Colonic mucosa (tissue), 4 donors: ENCODE measurements at places on chromosomes 7 and 10.

DNA sequence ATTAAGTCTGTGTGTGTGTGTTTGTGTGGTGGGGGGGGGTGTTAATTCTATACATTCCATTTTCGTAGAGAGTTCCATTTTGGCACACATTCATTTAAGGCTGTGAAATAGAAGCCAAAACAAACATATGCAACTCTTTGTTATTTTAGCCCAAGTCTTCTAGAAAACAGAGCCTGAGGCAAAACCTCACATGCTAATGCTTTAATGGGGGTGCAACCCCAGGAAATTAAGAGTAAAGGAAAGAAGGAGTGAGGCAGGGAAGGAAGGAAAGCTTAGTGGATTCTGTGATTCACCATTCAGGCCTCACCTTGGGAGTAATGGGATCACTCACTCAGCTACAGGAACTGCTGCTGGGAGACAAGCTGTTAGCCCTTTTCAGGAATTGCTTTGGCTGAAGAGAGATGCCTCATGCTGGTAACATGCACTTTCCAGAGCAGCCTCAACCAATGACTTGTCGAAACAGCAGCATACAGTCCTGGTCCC lies 73.0 kb upstream of the CTTNBP2 start:
- DNase-seq = no peak

DNA sequence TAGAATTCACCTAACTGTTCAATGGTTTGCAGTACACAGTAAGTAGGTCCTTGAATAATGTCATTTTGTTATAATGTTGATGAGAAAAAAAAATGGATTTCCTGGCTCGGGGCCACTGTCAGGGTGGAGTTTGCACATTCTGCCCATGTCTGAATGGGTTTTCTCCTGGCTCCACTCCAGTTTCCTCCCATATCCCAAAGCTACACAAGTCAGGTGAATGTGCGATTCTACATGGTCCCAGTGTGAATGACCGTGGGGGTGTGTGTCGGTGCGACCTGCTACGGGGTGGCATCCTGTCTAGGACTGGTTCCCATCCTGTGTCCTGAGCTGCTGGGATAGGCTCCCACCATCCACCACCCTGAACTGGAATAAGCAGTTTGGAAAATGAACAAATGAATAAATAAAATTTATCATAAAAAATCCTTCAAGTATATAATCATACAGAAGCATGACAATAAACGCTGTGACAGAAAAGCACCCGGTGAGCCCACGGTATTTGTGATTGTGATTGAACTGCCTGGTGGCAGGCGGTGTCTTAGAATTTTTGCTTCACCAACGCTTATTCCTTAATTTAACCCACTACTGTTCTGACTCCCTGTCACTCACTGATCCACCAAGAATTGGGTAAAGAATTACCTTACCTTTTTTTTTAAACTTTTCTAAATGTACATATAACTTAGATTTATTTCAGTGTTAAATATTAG lies 114.1 kb downstream of the ICA1 start:
- DNase-seq = no peak

GRCh38 chr7:101538596-101539459 lies 90.3 kb downstream of the MYL10 start:
- peak; percentile 60 for DNase-seq

DNA sequence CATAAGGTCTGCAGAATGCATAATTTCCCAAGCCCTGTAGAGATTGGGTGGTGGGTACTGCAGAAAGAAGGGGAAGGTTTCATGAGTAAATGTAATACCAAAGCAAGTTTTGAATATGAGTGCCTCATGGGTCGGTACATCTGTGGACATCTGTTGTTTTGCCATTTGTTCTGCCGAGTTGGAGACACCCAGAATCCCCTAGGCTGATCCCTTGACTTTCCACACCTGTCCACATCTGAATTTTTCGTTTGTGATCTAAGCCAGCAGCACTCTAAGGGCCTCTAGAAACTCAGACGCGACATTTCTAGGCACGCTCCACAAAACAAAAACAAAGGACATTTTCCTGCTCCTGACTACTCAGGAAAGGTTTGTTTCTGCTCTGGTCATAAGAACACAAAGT lies 11.7 kb upstream of the SLF2 start:
- DNase-seq = no peak

DNA sequence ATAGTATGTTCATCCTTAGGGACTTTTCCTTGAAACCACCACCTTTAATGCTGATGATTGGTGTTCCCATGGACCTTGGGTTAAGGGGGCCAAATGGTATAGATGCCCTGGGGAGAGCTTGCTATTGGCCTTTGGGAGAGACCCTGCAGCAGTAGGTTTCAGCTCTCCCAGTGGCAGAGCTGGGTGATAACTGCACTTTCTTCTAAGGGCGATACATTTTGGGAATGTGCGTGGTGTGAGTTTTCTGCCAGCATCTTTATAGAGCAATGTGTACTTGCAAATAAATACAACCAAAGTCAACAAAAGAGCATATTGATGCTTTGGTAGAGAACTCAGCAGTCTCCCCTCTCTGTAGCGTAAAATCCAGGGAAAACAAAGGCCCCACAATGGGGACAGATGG lies 404.1 kb downstream of the PAXIP1 start:
- DNase-seq = no peak

DNA sequence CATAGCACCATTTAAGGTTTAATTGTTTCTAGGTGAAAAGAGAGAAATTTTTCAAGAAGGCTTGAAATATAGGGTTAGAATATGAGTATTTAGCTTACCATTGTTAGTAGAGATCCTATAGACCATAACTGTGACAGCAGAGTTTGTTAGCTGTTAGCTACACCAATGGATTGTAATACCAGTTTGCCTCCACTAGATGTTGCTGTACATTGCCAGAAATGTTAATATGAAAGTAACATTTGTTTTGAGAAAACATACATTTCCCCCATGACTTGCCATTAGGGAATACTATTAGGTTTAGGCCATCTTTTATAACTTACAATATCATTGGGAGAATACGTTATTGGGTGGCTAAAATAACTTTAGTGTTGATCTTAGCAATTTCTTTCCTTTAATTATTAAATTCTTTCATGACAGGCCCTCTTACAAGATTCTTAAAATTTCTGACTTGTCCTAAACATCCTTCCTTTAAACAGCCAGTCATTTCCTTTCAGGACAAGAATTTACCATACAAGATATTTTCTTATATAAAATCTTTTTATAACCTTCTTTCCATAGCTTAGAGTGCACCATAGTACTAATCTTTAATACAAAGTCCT lies 39.5 kb downstream of the ZNF117 start:
- no peak for DNase-seq

- no peak for DNase-seq
Observed at GRCh38 chr10:99760321-99760720, 22.1 kb upstream of the ABCC2 start.

DNA sequence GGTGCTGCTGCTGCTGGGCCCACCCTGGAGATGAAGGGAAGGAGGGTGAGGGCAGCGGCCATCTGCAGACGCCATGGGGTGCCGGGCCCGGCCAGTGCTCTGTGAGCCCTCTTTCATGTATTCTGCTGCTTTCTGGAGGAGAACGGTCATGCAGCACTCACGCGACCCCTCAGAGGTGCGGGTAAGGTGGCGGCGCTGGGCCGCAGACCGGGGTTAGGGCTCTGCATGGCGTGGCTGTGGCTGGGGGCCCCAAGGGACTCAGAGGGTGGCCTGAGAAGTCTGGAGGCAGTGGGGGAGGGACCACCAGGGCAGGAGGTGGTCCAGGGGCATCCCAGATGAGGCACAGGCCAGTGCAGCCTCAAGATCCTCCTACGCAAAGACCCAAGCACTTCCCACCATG lies 275.5 kb downstream of the ELFN1 start:
- no peak for DNase-seq

DNA sequence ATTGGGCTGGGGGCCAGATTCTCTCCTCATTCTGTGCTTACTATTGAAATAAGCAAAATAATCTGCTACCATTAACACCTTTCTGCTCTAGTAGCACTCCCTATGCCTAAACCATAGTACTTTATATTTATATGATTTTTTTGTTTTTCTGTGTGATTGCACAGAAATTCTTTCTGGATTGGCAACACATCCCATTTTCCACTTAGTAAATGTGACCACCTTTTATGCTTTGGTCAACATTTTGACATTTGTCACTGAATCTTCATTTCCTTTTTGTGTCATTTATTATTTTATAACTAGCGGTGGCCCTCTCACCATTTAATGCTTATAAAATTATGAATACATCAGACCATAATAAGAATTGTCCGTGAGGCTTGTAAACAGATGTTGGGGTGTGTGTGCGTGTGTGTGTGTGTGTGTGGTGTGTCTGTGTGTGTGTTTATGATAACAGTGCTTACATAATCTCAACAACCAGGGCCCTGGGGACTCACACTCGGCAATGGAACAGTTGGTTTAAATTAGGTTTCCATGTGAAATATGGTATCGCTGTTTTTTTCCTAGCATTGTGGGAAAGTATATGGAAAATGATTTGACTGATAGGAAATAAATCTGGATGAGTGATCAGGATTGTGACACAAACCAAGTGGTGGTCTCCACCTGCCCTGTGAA lies 138.9 kb downstream of the NOC3L start:
- no peak for DNase-seq

DNA sequence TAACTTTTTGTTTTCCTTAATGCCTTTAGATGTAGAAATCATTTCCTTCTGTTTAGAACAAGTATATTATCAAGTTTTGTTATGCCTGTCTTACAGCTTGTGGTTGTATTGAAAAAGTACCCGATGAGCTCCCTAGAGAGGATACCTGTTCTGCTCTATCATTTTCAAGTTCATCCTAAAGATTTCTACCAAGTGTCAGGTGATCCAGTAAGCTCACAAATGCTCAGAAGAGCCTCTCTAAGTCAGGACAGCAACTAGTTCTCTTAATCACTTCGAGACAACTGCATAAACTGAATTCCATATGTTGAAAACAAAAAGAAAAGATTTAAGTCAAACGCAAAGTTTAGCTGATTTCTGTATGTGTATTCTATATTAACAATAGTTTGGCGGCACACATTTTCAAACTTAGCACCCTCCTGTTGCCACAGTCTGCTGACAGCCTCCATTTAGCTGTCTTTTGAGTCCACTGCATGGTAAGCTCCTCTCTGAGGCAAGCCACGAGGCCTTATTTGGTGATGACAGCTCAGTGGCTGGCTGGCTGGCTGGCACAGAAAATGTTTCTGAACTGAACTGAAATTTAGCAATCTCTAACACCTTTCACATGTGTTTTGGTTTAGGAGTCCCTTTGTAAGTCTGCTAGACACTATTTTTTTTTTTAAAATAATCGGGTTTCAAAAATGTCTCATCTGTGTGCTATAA lies 59.4 kb downstream of the SEMA3C start:
- DNase-seq = no peak

DNA sequence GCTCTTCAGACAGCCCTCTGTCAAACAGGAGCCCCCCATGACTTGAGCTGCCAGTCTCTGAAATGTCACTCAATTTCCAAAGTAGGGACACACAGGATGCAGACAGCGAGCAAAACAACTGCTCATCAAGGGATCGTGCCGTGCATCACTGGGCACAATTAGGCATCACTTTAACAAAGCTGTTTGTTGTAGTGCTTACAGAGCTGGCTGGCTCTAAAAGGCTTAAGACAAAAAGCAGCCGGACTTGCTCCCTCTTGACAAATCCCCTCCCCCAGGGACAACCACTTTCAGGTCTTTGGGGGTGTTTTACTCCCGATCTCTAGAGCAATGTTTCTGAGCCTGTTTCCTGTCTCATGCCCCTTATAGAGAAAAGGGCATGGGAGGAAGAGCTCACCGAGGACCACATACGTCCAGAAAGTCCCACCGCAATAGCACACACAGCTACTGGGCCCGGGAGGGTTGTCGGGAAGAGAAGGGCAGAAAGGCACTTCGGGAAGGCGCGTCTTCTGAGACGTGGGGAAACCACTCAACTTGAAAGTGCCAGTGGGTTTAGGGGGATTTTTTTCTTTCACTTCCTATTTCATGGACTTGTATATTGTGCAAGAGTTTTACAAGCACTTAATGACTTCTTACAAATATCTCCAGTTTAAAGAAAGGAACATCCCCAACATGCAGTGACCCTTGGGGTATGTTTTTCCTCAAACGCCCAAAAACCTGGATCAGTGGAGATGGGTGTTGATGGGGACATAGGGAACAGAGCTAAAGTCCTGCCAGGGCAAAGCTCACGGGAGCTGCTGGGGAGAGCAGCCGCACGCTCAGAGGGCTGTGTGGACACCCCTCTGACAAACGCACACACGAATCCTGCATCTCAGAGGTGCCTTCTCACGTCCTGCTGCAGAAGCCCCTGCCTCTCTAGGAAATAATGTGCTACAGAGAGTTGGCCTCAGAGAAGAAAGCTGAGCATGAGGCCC lies 27.1 kb downstream of the LRRC20 start:
- no peak for DNase-seq

GRCh38 chr10:108393089-108393488 lies 1228.6 kb upstream of the SORCS1 start:
- DNase-seq = no peak

DNA sequence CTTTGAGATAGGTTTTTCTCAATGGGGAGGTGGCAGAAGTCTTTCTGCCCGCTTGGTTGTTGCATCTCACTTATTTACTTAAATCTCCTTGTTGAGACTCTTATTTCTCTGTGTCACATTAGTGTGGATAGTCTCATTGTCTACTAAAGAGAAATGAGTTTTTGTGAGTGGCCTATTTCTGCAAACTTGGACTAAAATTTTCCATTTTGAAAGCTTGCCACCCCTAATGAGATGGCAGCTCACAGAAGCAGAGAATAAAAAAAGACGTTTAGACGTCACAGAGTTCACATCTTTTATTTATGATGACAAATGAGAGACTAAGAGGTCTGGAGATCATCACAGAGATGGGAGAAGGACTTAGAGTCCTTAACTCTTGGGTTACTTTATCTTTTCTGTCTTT lies 262.7 kb upstream of the PHYHIPL start:
- DNase-seq = no peak

DNA sequence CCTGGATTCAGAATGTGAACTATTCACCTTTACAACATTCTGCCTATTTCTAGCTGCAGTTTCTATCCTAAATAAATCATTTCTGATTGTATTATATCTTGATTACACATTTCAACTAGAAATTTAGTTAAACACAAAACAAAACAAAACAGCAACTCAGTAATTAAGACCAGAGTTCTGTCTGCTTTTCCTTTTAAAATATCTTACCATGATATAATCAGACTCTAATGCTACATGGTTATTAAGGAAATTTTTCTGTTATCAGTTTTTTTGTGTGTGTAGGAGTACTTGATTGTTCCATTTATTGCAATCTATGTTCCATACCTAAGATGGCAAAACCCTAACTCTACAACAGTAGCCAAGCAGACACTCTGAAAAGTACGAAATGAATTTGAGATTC lies 663.3 kb downstream of the NRG3 start:
- DNase-seq = no peak
